ENCODE measurements at places on chromosomes 3 and 15.
A peak's percentile ranks its signal among the peaks of the same experiment; 100 is the strongest.

GRCh38 chr15:39730552-39730951 lies 52.1 kb downstream of the FSIP1 start:
- no peak for DNase-seq

DNA sequence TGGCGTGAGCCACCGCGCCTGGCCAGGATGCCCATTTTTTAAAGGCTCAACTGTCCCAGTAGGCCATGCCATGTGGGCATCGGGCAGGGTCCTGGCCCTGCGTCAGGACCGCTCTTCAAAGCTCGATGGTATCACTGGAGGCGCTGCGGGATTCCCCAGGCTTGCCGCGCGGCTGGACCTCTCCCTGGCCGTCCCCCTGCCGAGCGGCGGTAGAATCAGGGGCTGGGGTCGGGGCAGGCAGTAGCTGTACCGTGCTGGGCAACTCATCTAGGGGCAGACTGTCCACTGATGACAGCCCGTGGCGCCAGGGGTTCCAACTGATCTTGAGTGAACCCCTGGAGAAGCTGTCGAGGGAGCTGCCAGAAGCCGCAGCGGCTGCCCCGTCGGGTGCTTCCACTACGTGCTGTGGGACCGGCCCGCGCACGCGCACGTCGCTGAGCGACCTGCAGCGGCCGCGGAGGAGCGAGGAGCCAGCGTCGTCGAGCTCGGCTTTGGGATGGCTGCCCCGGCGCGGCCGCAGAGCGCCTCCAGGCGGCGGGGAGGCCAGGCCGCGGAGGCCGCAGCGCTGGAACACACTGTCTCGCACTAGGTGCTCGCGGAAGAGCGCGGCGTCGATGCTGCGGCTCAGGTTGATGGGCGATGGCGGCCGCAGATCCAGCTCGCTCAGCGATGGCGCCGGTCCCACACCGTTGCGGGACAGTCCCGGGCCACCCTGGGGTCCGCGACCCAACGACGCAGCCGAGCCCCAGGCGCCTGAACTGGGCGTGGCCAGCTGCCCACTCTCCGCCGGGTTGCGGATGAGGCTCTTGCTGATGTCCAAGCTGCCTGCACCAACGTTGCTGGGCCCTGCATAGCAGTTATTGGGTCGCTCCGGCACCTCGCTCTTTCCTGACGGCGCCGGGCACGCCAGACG lies 5.8 kb downstream of the PRRT3 start:
- peak; percentile 76 for DNase-seq

DNA sequence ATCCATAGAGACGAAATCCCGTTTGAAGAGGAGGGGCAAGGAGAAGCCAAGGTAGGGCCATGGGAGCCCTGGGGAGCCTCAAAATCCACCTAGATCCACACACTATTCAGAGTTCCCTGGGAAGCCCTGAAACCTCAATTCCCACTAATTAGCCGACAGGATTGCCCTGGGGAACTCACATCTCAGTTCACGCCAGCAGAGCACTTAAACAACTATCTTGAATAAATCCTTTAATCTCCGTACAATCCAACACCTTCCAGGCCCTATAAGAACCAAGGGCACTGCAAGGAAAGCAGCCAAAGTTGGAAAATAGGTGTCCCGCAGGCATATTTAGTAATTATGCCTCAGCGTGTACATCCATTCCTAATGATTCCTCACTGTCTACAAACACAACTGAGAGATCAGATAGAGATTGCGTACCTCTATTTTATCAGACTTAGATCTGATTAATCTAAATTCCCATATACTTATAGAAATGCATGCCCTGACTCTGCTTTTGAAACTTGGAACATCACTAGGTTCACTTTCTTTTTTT lies 25.6 kb upstream of the EIF4A2 start:
- no peak for DNase-seq

- DNase-seq, result no peak
These were observed 107.6 kb downstream of the IL20RB start for GRCh38 chr3:137065381-137065780.

DNA sequence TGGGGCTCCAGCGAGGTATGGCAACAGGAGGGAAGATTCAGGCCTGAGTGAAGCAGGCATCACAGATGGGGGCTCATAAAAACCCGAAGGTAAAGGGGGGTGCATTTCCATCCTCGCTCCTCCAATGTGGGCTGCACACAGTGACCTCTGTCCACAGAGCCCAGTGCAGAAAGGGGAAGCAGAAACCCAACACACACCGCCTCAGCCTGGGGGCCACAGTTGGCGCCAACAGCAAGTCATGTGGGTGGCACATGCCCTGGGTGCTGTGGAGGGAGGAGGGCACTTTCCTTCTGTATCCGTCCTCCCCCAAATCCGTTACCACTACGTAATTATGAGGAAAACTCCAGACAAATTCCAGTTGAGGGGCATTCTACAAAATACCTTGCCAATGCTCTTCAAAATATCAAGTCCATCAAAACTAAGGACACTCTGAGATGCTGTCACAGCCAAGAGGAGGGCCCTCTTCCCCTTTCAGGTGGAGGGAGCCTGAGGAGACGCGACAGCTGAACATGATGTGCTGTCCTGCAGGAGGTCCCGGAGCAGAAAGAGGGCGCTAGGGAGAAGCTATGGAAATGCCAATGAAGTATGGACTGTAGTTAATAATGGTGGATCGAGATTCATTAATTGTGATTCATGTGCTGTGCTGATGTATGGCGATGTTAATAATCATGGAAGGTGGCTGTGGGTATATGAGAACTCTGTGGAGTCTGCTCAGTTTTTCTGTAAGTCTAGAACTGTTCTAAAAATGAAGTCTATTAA lies 16.4 kb downstream of the APBA2 start:
- no peak for DNase-seq
